Right cardiac atrium (tissue), 5 donors: ENCODE measurements at places on chromosomes 12 and 14. TPM values are rescaled to one million over a fixed set of nuclear protein-coding genes. Genes with fewer than 3 reads are reported as not detected.

The FAM222A gene
- 9.4 TPM for total RNA-seq

The SPIC gene
- total RNA-seq = not detected

The PHC1 gene
- total RNA-seq = 25.3 TPM

The CD163 gene
- total RNA-seq = 108 TPM
